ENCODE measurements at places on chromosomes 1 and 21.

GRCh38 chr1:3607703-3608065 is 3.6 kb downstream of the MEGF6 start:
- no peak for DNase-seq

DNA sequence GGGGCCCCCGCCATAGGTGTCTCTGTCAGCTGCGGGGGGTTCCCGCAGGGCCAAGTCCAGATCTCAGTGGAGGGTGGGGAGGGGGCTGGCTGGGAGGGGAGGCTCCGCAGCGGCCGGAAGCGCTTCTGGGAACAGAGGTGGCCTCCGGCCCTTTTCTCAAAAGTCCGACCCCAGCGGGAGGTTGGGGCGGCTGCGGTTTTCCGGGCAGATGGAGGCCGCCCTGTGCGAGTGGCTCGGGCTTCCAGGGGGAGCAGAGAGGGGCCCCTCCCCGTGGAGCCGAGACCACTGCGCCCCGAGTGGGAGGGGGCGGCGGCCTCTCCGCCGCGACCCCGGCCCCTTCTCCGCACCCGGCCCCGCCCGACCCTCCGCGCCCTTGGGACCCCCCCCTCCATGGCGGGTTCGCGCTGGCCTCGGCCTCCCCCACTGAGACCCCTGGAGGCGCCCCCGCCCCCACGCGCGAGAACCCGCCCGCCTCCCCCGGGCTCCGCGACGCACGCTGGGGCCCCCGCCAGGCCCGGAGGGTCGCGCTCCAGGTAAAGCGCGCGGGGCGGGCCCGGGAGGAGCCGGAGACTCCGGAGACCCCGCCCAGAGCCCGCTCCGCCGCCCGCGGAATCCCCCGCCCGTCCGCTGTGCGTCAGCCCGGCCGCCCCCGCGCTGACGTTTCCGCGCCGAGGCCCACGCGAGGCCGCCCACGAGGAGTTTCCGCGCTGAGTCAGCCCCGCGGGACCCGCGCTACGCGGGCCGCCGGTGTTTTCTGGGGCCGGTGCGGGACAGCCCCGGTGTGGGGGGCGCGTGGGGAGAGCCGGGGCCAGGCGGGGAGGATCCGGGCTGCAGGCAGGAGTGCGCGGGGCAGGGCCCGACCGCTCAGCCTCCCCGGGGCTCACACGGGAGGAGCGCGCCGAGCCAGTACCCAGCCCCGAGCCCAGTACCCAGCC is 5.2 kb downstream of the TNFRSF18 start:
- DNase-seq: peak; percentile 53

DNA sequence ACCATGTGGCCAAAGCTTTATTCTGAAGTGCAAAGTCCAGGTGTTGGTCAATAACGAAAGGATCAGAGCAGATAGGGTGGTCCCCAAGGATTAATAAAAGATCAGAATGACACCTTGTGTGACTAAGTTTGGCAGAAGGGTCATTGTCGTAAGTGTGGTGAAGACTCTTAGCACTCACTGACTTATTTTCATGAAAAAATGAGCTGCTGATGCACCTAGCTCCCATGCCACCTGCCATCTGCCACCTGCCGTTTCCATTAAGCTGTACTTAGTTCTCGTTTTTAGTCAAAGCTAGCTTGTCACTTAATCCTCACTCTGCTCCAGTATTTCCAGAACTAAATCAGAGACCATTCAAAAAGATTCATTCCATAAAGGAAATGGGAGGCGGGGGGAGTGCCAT is 112.6 kb downstream of the SEC16B start:
- no peak for DNase-seq

DNA sequence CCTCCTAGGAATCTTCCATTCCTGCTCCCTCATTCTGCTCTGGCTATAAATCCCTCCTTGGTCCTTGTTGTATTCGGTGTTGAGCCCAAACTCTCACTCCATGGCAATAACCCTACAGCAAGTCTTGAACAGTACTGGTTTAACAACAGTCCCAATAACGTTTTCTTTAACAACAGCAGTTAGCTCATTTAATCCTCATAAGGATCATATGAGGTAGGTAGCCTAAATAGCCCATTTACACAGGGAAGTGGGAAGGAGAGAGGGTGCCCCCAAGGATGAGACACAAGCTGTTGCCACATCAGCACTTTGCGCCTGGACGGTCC is 444 bp upstream of the AGTRAP start:
- DNase-seq: no peak

DNA sequence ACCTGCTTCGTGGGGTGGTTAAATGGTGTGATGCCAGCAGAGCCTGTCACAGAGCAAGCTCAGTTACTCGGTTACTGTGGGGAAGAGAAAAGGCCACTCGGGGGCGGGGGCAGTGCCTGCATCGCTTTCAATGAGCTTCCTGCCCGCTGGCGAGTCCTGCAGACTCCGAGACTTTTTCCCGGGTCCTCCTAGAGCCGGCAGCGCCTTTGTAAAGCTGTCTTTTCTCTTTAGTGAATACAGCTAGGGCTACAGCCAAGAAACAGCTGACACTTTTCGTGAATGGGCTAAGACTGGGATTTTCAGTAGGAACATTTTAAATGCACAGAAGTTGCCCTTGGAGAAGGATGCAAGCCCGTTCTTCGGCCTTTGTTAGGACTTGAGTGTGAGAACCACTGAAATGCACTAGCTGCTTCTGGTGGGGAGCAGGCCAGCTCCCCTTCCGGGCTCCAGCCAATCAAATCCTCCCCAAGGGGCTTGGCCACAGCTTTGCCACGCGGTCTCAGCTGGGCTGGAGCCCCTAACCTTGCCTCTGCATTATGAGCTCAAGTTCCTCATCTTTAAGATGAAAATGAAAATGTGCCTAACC is 23.4 kb upstream of the EFHD2 start:
- DNase-seq: no peak

GRCh38 chr1:240962086-240962485 is 350.1 kb upstream of the GREM2 start:
- DNase-seq: no peak

- no peak for DNase-seq
These were observed 33.2 kb downstream of the STUM start for GRCh38 chr1:226581650-226582330.

DNA sequence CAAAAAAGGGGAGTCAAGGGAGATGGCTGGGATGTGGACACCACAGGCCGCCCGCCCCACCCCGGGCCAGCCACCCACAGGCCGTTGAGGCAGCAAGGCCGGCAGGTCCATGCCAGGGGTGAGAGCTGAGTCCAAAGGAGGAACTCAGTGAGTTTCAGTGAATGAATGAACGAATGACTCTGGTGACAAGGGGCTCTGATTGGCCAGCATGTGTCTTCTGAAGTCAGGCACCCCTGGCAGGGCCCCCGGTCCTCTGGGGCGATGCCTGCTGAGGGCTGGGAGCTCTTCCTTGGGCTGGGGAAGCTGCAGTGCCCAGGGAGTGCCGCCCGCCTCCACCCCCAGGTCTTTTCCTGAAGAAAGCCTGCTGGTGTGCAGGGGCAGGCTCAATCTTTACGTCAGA is 236.1 kb upstream of the VAMP3 start:
- no peak for DNase-seq

- no peak for DNase-seq
These were observed 51.6 kb downstream of the SLC30A10 start for GRCh38 chr1:219876798-219877209.

GRCh38 chr1:147895123-147895522 is 7.5 kb upstream of the GJA8 start:
- no peak for DNase-seq

DNA sequence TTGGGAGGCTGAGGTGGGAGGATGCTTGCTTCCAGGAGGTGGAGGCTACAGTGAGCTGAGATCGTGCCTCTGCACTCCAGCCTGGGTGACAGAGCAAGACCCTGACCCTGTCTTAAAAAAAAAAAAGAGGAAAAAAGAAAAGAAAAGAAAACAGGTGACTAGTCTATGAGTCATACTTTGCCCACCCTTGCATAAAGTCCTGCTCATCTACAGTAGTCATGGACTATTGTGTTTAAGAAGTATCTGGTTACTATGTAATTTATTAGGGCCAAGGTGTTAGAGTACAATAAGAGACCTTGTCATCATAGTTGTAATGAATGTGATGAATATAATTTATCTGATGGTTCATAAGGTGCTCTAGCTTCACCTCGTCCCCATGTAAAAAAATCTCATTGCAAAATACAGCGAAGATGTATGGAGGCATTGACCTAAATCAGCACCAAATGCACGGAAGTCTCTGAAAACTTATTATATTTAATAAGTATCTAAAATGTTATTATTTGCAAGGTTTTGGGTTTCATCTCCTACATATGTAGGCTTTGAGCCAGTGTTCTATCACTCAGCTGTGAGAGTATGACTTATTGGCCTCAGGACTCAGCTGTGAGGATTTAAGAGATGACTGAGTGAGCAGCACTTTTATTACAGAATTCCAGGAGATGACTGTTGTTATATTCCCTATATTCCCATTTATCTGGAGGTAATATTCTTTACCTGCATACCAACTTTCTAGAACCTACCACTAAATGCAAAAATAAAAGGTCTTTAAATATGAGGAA is 19.9 kb upstream of the KCNJ6 start:
- peak; percentile 86 for DNase-seq

- DNase-seq: peak; percentile 95
These were observed 41.7 kb downstream of the FMO4 start for GRCh38 chr1:171355727-171356126.

- DNase-seq: no peak
These were observed 57.5 kb upstream of the PRDM2 start for GRCh38 chr1:13642306-13643004.

Measured in kidney tubule cell (primary cell).